ENCODE measurements at places on chromosomes 1 and 21. TPM values are rescaled to one million over a fixed set of nuclear protein-coding genes. Genes with fewer than 3 reads are reported as not detected.

The SPRR4 gene
- total RNA-seq, result not detected

The SGIP1 gene
- 0.05 TPM for total RNA-seq

The SPRR3 gene
- total RNA-seq, result not detected

The LEFTY1 gene
- not detected for total RNA-seq

The PIK3R3 gene
- 0.88 TPM for total RNA-seq

The ITLN1 gene
- 0.37 TPM for total RNA-seq

The LDLRAD2 gene
- total RNA-seq, result 0.98 TPM

The RHCE gene
- 1.1 TPM for total RNA-seq

The PGLYRP4 gene
- not detected for total RNA-seq

The DIO1 gene
- total RNA-seq, result not detected

The PGLYRP3 gene
- not detected for total RNA-seq

The ANXA9 gene
- not detected for total RNA-seq

The C1orf210 gene
- not detected for total RNA-seq

The UTP25 gene
- total RNA-seq, result 5.1 TPM

The NPR1 gene
- total RNA-seq, result 17.4 TPM

The RNU1-4 gene
- under 0.01 TPM for total RNA-seq

The TMEM125 gene
- not detected for total RNA-seq

The C4BPA gene
- total RNA-seq, result not detected

The CLDN17 gene
- total RNA-seq, result not detected

The CD84 gene
- not detected for total RNA-seq

The PRDM16 gene
- 4.2 TPM for total RNA-seq

The RNU1-2 gene
- total RNA-seq, result under 0.01 TPM

The HEYL gene
- total RNA-seq, result 1.00 TPM

The TSPAN1 gene
- 0.29 TPM for total RNA-seq

The PERM1 gene
- not detected for total RNA-seq

The ATP1A1 gene
- 199 TPM for total RNA-seq

The NBPF6 gene
- total RNA-seq, result not detected

The FUCA1 gene
- total RNA-seq, result 7.4 TPM

The FCER1G gene
- total RNA-seq, result not detected

The EFNA4 gene
- total RNA-seq, result 9.8 TPM

The GCSAML gene
- not detected for total RNA-seq

The RXFP4 gene
- not detected for total RNA-seq

The C1orf141 gene
- not detected for total RNA-seq

The RTCA gene
- 26.8 TPM for total RNA-seq

The COL9A2 gene
- 1.1 TPM for total RNA-seq

The SPRR2B gene
- total RNA-seq, result not detected

The GPR37L1 gene
- total RNA-seq, result not detected

The ELAPOR1 gene
- total RNA-seq, result 0.06 TPM

The KIAA1614 gene
- 7.9 TPM for total RNA-seq

The CFHR5 gene
- total RNA-seq, result not detected

The FCGR3A gene
- total RNA-seq, result not detected

The ACTL8 gene
- not detected for total RNA-seq

The MSH4 gene
- total RNA-seq, result not detected

The GPR61 gene
- total RNA-seq, result not detected

The SMIM11 gene
- 19.6 TPM for total RNA-seq

The PTPN22 gene
- 0.34 TPM for total RNA-seq

The RGSL1 gene
- not detected for total RNA-seq

The ARHGEF16 gene
- not detected for total RNA-seq

The LEPROT gene
- 74.2 TPM for total RNA-seq
